HT-29 (cell line): ENCODE measurements at places on chromosomes 2 and 18.

DNA sequence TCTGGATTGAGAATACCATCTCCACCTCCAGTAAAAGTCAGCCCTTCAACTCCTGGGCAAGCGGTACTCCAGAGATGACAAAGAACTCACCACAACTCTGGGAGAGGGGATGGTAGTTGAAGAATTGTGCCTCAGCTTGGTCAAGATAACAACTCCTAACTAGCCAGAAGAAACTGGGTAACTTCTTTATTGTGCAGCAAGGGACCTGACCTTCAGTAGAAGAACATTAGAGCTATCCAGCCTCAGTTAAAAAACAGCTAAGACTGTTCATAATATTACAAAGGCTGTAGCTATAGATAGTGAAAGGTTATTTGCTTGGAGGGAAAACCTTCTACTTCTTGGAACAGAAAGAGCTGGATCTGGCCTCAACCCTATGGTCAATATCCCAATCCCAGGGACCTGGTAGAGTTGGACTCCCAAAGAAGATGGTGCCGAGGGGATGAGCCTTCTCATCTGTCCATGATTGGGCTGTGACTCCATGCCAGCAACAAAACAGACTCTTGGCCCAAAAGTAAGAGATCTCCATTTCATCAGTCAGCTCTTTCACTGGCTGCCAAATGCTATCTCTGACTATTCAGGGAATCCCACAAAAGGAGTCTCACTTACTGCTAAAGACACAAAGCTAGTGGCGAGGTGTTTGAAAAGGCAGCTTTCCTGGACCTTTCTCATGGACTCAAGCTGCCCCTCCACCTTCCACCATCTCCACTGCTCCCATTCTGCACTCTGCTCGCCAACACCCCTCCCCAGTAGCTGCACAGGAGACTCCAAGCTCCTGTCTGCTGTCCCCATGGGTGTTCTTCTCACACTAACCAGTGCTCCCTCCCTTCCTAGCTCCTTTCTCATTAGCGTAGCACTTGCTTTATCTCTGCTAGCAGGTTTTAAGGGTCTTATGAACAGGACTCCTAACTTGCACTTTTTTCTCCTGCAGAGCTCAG lies 145.8 kb downstream of the CAPN13 start:
- DNase-seq, result no peak

GRCh38 chr2:187934236-187934635 lies 357.4 kb upstream of the GULP1 start:
- no peak for DNase-seq

- DNase-seq, result no peak
These were observed 206.5 kb downstream of the CPS1 start for GRCh38 chr2:210762604-210763588.

GRCh38 chr2:147659051-147659450 lies 185.8 kb upstream of the ACVR2A start:
- DNase-seq, result no peak

DNA sequence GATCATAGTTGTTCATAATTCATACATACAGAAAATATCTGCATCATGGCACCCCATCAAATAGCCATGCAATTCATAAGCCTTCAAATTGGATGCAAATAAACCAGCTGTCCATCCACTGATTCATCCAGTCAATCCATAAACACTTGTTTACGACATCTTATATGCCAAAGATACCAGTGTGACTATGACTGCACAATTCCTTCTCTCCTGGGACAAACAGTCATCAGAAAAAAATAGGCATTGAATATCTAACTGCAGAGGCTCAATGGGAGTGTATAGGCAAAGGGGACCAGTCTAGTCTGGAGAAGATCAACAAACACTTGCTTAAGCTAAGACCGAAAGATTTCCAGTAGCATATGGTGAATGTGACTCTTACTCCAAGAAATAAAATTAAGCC lies 70.0 kb downstream of the COL4A3 start:
- DNase-seq, result no peak

DNA sequence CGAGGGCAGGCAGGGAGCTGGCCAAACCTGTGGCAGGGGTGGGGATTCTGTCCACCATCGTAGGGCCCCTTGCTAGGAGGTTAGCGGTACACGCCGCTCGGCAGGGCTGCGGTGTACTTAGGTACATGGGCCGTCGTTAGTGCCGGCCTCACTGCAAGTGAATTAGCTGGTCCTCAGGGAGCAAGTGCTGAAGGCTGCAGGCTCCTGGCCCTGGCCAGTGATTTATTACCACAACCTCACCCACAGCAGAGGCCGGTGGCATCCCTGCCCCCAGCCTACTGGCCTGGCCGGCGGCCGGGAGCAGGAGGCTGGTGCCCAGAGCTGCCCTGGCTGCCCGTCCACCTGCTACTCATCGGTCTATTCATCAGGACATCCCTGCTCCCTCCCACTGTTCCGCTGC lies 19.6 kb upstream of the PTMA start:
- DNase-seq, result no peak

- DNase-seq, result no peak
These were observed 1.5 kb upstream of the BUB1 start for GRCh38 chr2:110679337-110679707.

DNA sequence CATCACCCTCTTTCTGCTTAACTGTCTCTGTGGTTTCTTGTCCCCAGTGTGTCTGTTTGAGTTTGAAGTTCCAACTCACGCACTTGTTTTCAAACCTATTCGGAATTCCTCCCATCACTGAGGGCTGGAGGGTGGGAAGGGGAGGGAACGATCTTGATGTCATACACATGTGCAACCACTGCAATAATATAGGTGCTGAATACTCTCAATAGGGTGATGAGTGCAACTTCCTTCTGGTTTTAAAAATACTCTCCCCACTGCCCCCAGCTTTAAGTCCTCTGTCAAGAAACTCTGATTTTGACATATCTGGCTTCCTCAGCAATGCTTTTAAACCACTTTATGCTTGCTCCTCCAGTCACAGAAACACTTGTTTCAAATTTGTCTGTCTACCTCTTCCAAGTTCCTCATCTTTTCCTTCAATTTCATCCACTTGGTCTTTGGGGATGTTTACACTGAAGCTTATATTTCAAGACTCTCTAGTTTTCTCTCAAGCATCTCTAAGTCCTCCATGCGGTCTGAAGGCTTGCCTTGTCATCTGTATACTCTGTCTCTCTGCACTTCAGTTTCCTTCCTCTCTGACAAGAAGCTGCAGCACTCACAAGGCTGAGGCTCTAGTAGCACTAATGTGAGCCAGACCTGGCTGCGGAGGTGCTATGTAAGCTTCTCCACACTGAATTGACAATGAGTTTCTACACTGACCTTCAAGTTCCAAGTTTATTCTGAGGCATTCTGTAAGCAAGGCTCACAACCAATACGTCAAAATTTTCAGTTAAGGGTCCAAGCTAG lies 422.3 kb downstream of the ZEB2 start:
- DNase-seq, result no peak

DNA sequence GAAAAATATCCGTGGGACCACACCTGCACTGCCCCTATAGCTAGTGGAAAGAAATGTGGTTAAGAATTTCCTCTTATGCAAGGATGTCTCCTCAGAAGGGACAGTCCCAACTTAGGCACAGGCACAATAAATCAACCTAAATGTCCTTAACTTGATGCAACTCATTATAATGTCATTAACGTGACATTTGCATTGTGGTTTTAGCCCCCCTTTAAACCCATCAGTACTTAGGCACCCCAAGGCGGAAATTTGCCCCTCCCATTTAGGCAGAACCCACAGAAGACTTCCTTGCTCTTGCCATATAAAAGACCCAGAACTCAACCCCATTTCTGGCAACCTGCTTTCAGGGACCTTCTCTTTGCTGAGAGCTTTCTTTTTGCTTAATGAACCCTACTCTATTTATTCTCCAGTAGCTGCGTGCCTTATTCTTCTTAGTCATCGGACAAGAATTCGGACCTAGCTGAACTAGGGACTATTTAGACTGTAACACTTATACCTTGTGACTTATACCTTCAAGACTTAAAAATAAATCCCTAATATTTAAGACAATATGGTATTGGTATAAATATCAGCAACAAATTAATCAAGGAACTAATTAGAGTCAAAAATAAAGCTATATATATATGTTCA lies 1281.6 kb upstream of the TMEFF2 start:
- no peak for DNase-seq
